ENCODE measurements at places on chromosomes 13 and 19.
A peak's percentile ranks its signal among the peaks of the same experiment; 100 is the strongest.

DNA sequence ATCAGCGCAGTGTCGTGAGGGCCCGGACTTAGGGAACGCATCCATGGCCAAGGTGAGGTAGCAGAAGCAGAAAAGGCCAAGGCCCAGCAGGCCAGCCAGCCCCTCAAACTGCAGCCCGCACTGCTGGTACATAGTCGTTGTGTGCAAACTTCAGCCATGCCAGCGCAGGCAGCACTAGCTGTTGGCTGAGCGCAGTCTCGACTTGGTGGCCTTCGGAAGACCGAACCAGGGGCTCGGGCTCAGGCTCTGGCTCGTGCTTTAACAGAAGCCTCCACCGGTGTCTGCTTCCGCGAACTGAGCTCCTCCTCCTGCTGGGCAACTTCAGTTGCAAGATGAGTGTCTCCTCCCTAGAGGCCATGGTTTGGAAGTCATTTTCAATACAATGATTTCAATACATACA, 157.5 kb downstream of the DNAJC15 start:
- DNase-seq: no peak

DNA sequence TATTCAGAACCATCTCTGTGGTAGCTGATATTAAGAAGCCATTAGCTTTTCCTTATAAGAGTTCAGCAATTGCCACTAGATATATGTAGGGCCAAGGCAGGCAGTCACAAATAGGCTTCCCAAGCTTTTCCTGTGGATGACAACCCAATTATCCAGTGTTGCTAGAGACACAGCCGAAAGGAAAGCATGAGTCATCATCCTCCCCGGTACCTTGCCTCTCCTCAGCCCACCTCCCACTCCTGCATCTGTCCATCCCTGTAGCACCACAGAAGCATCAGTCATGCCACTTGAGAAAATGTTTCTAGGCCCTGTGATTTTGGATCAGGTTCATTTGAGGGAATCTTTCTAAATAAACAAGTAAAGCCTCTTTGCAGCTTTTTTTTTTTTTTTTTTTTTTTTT, 204.3 kb downstream of the DNAJC15 start:
- DNase-seq: no peak

GRCh38 chr13:106814463-106814862, 246.5 kb upstream of the ARGLU1 start:
- DNase-seq: no peak

GRCh38 chr19:18596752-18597157, 8.2 kb downstream of the REX1BD start:
- no peak for DNase-seq

DNA sequence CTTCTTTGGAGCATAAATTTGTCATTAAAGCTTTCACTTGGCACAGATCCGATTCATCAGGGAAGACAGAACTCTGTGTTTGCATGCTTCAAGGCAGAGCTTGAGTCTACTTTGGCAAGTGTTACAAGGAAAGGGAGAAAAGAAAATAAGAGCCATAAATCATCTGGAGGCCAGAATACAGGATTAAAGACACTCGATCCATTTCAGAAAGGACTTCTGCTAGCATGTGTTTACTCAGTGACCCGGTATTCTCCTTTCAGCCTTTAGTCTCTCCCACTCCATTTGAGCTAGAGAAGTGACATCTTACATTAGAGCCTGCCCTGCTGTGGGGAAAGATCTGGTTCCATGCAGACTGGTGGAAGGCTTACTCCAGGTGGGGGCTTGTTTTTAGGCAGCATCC, 306.4 kb downstream of the KLF5 start:
- no peak for DNase-seq

DNA sequence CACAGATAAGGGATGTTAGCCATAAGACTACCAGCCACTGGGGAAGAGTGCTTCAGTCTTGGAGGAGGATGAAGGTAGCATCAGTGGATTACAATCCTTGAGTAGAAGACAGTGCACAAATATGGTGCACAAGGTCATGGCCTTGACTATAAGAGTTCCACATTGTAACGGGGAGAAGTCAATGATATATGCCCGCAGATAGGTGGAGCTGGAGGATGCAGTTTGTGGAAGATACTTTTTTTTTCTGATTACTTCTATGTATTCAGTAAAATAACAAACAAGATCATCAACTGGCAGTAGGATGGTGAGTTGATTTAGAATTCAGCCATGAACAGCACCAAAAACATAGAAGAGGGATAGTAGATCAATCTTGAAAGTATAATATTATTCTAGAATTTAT, 926.8 kb upstream of the MIR17HG start:
- no peak for DNase-seq

DNA sequence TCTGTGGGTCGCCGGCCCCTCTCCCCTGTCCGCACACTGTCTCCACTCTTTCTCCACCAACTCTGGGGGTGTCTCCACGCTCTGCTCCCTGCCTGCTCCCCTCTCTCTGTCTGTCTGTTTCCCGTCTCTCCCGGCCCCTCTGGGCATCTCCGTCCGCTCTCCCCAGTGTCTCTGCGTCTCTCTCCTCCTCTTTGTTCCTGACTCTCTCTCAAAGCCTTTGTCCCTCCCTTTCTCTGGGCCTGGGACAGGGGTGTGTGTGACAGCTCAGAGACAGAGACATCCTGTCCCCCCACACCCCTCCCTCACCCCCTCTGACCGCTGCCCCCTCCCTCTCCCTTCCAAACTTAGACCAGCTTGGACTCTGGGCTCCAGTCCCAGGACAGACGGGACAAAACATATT, 668 bp upstream of the SBK3 start:
- no peak for DNase-seq

DNA sequence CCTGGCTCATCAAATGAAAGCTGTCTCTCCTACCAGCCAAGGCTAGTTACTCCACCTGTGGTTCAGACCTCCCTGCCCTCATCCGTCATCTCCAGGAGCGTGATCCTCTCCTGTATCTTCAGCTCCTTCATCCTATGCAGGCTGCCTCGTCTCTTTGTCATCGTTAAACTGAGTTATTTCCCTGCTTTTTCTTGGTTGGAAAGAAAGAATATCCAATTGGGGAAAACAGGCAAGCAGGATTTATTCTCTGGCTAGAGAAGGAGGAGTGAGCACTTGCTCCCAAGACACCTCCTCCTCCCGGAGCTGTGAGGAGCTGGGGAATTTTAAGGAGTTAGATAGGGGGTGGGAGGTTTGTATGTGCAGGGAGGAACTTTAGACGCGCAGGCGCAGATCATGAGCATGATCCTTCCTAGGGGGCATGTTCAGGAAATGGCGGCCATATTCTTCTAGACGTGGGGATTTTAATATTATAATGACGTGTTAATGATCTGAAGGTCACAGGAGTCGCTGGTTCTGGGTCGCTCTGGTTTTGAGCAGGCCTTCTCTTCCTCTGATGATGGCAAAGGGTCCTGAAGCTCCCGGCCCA, 156.4 kb upstream of the KL start:
- no peak for DNase-seq

DNA sequence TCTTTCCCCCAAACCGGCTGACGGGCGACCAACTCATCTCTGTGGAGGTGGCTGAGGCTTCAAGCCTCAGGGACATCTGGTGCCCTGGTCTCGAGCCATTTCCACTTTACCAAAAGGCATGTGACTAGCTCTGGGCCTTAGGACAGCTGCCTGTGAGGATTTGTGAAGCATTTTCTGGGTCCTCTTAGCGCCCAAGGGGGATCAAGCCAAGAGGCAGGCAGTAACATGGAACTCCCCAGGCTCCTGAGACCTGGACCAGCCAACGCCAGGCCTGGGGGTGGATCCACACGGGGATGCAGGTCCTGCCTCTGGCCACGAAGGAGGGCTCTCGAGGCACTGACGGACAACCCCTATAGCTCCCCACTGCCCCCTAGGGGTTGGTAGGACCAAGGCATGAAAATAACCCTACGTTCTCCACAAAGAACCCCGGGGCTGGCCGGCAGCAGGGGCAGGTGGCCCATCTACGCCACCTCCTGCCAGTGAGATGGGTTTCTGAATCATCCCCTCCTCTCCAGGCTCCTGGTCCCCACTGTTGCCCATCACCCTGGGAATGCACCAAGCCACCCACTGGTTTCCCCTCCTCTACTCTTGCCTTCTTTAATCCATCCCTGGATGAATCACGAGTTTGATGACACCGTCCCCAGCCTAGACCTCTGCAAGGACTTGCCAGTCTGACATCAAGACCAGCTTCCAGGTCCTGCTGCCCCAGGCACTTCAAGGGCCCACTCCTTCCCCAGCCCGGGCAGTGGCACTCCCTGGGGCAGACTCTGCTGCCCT, 7.0 kb upstream of the MYDGF start:
- peak; percentile 16 for DNase-seq

GRCh38 chr13:30440910-30441703, 18.8 kb downstream of the UBE2L5 start:
- no peak for DNase-seq

DNA sequence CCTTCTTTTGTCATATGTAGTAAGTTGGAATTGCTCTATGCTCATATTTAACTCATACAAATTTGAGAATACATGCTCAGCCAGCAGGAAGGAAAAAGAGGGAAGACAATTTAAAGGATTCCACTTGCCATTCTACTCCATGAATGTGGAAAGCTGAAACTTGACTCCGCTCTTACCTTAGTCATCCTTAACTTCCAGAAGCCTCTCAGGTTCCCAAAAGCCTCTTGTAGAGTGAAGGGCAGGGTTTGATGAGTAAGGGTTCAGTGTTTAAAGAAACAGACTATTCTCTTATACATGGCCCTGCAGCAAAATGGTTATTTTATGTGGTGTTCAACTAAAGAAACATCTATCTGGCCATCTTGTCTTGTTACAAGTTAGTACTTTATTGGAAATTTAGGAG, 27.1 kb downstream of the FAM124A start:
- no peak for DNase-seq

GRCh38 chr13:38002606-38003005, 133.0 kb upstream of the TRPC4 start:
- no peak for DNase-seq

DNA sequence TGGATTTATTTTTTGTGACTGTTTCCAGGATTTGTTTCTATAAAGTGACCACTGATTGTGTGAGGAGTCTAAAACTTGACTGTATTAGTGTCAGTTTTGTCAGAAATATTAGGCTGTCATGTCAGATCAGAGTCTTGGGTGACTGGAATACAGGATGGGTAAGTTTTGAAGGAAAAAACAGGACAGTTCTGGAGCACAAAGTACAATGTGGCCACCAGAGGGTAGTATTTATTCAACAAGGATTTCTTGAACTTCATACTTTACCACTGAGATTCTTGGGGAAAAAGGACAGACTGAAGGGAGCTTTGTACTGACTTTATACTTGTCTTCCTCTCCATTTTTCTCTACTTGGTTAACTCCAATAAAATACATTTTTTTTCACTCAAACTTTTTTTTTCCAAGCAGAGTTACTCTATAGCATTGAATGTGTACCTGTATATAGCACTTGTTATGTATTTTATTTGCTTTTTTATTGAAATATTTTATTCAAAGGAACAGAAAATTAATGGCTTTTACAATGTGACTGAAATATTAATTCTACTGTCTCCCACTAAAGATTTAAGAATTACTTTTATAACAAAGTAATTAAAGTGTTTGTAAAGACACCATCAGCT, 51.1 kb downstream of the LMO7 start:
- DNase-seq: no peak

DNA sequence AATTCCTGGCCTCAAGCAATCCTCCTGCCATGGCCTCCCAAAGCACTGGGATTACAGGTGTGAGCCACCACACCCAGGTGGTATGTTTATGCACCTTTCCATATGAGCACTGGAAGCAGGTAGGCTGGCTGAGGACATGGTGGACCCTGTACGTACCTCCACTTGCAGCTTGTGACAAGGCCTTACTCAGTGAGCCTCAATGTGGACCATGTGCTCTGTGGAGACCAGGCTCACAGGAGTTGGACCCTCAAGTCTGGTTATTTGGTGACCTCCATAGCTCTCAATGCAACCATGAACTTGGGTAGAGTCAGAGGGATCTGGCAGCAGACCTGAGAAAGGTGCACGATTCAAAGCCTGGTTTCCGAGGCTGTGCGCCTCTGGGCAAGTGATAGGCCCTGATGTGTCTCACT, 5.5 kb downstream of the ACP4 start:
- no peak for DNase-seq

- no peak for DNase-seq
Observed at GRCh38 chr19:57620673-57621348, 6.8 kb downstream of the ZNF134 start.

DNA sequence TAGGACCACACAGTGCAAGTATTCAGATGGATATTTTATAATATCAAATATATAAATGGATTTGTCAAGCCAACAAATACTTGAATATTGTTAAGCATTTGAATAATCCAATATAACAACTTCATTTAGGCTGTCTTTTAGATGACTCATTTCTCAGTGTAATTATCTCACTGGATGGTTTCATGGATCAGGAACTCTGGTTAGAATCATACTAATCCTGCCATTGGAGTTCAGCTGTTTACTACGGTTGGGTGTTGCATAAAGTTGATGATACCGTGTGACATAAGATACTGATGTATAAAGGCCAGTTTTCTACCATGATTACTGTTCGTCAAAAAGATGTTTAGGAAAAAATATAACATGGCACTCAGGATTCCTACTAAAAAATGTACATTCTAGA, 196.3 kb downstream of the TSHZ3 start:
- DNase-seq: no peak

DNA sequence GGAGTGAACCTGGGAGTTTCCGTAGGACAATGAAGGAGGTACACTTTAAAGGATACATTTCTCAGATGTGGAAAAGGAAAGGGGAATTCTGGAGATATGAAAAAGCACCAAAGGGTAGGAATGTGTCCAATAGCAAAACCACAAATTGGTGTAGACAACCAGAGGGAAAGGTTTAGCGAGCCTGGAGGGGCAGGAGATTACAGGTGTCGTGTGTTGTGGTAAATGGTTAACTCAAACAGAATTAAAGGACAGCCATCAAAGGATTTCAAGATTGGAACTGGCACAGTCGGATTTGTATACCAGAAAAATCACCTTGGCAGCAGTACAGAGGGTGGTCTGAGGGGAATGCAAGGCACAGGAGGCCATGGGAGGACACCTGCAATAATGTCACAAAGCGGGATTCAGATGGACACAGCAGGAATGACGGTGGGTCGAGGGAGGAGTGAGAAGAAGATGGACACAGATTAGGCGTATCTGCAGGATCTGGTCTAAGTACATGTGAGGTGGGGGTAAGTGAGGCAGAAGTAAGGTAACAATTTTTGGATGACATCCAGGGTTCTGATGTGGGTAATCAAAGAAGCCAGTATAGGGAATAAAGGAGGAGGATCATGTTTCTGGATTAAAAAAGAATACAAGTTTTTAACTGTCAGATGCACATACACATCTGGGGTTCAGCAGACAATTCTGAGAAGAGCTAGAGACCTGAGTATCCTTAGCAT, 361.6 kb downstream of the KLF12 start:
- no peak for DNase-seq

- DNase-seq: peak; percentile 50
Observed at GRCh38 chr19:37594982-37595382, 306 bp downstream of the ZNF540 start.

DNA sequence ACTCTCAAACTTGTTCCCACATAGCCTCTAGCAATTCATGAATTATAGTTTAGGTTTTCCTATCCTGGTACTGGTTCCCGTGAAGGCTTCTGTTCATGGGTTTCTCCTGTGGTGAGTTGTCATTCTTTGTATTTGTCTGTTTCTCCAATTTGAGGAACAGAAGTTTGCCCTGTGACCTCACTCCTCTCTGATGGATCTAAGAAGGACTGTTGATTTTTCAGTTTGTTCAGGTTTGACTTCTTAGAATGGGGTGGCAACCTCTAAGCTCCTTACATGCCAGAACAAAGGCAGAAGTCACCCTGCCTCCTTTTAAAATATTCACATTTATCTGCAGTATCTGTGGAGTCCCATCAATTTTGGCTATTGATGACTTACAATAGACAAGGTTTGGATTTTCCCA, 354.0 kb downstream of the SPRY2 start:
- DNase-seq: no peak

- no peak for DNase-seq
Observed at GRCh38 chr19:36894849-36895383, 21.2 kb downstream of the ZNF829 start.

- no peak for DNase-seq
Observed at GRCh38 chr19:16849168-16849567, 20.0 kb downstream of the SIN3B start.

Measured in stimulated activated CD4-positive, alpha-beta T cell treated with anti-CD3 and anti-CD28 coated beads, Interleukin-4, amount 100 ng/mL, for 1 hour (primary cell).